ENCODE measurements at places on chromosomes 1 and 21.

DNA sequence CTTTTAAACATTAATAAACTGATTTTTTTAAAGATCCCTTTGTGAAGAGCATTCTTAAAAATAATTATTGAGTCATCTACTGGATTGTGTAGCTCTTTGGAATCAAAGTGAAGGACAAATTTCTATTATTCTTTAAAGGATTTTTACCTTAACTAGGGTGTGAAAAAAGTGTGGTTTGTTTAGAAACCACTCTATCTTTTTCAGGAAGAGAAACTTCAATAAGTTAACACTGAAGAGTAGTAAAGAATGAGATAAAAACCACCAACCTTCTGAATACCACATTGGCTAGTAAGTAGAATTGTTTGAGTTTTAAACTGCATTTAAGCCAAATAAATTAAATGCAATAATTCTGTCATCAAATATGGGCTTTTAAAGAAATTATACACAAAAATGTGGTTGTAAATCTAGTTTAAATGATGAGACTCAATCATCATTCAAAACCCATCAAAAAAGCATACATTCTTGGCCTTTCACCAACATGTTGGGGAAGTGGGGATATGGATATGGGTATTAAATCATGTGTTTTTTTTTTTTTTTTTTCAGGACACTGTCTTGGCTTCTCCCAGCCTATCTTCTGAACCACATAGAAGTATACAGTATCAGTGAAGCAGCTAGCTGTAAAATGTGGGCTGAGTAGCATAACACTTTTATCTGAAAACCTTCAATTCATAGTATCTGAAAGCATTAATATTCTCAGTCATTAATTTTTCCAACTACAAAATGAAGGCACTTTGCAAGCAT is 4.8 kb downstream of the S1PR1 start:
- no peak for DNase-seq

GRCh38 chr1:101709721-101710120 is 287.0 kb downstream of the OLFM3 start:
- no peak for DNase-seq

DNA sequence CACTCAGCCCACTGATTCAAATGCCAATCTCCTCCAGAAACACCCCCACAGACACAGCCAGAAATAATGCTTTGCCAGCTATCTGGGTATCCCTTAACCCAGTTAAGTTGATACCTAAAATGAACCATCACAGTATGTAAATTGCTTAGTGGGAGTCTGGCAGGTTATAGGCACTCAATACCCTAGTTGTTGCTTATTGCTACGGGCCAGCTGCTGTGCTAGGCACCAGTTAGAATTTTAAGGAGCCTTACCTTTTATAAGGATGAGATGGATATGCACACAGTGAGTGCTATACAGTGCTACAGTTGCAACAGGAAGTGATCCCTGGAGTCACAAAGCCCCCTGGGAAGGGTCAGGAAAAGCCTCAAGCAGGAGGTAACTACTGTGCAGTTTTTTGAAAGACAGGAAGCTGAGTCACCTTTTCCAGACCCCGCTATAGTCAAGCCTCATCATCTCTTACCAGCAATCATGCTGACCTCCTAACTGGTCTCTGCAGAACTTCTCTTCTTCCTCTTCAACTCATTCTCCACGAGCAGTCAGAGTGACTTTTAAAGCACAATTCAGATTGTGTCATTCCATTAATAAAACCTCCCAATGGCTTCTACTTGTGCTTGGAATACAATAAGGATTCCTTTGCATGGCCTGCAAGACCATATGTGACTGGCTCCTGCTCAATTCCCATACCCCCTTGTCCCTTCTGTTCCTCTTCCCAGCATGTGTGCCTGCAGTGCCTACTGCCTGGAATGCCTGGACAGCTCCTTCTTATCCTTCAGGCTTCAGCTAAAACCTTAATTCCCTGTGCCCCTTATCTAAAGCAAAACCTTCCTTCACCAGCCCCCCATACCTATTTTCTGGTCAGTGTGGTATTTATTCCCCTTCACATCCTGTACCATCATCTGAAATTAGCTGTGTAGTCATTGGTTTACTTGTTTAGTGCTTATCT is 10.4 kb upstream of the TLR5 start:
- DNase-seq: no peak

DNA sequence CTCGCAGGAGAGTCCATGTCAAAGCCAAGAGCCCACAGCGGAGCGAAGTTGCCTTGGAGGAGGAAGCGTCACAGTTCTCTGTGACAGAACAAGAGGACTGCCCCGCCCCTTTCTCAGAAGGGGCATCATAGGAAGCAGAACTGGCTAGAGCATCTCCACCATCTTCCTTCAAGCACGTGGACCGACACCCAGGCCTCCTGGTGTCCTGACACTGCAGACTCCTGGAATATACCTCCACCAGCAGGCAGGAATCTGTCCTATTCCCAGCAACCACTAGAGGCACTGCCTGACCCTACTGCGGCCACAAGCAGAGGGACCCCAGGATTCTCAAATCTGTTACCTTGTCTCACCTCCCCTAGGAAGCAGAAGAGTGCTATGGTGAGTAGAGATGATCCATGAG is 37.8 kb downstream of the GPA33 start:
- no peak for DNase-seq

DNA sequence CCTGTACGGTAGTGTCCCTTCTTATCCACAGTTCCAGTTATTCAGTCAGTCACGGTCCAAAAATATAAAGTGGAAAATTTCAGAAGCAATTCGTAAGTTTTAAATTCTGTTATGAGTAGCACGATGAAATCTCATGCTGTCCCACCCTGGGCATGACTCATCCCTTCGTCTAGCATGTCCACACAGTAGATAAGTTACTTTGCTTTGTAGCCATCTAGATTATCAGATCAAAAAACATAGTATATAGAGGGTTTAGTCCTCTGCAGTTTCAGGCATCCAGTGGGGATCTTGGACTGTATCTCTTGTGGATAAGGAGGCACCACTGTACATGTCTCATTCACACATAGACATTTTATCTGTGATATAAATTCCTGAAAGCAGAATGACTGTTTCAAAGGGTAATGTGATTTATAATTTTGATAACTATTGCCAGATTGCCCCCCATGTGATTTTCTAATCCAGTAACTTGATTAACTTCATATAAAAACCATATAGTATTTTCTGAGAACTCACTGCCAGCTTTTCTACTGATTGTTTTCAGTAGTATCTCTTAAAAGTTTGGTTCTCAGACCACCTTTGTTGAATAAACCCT is 143.3 kb downstream of the DYRK1A start:
- no peak for DNase-seq

GRCh38 chr1:63326473-63327380 is 4.4 kb downstream of the FOXD3 start:
- no peak for DNase-seq

DNA sequence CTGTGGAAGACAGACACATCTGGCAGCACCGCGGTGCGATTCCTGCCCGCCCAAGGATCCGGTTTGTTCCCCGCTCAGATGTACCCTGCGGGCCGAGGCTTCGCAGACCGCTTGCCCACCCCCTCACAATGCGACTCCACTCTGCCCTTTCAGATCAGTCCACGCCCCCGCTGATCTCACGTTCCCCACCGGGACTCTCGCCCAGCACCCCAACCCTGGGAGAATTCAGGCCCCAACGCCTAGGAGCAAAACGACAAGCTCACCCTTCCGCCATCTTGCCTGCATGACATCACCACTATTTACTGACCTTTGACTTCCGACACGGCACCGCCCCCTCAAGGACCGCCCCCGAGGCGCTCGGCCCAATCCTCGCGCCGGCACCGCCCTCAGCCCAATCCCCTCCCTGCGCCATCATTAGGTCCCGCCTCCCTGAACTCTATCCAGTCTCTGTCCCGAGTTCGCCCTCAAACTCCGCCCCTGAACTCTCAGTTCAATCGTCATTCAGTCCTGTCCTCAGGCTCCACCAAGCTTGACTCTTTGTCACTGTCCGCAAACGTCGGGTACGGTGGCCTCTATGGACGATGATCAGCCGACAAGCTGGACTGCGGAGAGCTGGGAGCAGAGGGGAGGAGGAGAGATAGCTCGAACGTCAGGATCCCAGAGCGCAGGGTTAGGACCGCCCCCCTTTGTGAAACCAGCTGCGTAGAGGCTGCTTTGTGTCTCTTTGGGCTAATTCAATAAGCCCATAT is at the start of gene BSDC1:
Gene BSDC1 (minus strand): TSS at position 301 of the 749 bp plus-strand sequence. CDS start 27 bp downstream, at position 274.
- peak; percentile 98 for DNase-seq

- DNase-seq: no peak
These were observed 264.2 kb downstream of the HMCN1 start for GRCh38 chr1:185998391-185998790.

DNA sequence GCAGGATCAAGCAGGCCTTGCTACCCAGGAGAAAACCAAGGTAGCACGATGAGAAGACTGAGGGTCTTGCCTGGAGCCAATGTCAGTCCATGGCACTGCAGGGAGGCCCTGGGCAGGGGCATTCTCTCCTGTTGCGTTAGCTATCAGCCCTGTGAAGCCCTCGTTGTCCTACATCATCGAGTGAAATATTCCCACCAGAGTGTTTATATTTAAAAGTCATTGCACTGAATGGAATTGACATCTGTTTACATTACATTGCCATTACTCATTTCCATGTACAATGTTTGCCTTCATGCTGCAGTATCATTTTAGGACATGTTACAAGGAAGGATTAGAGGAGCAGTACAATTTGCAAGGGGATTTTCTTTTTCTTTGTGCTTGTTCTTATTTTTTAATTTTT is 243.9 kb downstream of the KAZN start:
- DNase-seq: no peak

GRCh38 chr1:154446789-154447188 is 41.6 kb downstream of the IL6R start:
- no peak for DNase-seq

- no peak for DNase-seq
These were observed 288.0 kb downstream of the NFIA start for GRCh38 chr1:61370177-61370912.

DNA sequence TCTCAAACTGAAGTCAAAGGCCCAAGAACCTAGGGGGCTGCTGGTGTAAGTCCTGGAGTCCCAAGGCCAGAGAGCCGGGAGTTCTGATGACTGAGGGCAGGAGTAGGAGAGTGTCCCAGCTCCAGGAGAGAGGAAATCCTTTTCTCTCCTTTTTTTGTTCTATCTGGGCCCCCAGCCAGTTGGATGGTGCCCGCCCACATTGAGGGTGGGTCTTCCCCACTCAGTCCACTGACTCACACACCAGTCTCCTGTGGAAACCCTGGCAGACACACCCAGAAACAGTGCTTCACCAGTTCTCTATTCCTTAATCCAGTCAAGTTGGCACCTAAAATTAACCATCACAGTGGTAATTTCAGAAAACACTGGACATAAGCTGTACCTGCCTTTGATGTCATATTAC is 12.7 kb upstream of the WDR26 start:
- DNase-seq: no peak

DNA sequence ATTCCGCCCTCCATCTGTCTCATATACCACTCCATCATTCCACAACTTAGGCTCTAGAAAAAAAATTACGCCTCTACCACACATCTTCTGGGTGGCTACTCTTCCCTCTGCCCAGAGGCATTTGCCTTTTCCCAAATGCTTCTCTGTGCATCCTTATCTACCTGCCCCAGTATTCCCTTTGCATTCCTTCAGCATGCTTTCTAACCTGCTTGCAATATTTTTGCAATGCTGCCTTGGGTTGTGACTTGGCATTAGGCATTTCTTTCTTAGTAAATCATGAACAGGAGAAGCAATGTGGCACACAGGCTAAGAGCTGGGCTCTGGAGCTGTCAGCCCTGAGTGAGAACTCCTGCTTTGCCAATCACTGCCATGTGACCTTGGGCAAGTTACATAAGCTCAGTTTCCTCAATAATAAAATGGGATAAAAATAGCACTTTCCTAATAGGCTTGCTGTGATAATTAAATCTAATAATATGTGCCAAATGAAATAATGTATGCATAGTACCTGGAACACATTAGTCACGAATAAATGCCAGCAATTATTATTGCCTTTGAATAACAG is 276.0 kb downstream of the ASTN1 start:
- no peak for DNase-seq

GRCh38 chr1:231315887-231316286 is 21.8 kb downstream of the EXOC8 start:
- DNase-seq: peak; percentile 58

GRCh38 chr1:106534612-106535011 is 521.9 kb upstream of the PRMT6 start:
- DNase-seq: no peak

DNA sequence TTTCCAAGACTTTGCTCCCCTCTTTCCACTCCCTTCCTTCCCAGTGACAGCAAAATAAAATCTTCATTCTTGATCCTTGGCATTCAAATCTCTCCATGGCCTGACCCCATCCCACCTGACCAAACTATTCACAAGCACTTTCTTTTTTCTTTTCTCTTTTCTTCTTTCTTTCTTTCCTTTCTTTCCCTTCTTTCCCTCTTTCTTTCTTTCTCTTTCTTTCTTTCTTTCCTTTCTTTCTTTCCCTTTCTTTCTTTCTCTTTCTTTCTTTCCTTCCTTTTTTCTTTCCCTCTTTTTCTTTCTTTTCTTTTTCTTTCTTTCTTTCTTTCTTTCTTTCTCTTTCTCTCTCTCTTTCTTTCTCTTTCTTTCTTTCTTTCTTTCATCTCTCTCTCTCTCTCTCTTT is 207.1 kb downstream of the ADGRL2 start:
- DNase-seq: no peak

DNA sequence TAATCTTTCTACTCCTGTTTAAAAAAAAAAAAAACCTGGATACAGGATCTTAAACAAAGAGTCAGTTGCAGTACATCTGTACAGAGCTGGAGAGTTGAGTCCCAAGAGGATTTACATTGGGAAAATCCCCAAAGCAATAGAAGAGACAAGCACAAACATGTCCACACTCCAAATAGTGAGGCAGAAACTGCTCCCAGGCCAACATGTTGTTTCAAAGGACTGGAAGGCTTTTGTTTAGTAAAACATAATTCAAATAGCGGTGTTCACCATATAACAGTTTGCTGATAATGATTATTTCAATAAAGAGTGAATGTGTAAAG is 425.4 kb downstream of the ADGRL2 start:
- DNase-seq: no peak

DNA sequence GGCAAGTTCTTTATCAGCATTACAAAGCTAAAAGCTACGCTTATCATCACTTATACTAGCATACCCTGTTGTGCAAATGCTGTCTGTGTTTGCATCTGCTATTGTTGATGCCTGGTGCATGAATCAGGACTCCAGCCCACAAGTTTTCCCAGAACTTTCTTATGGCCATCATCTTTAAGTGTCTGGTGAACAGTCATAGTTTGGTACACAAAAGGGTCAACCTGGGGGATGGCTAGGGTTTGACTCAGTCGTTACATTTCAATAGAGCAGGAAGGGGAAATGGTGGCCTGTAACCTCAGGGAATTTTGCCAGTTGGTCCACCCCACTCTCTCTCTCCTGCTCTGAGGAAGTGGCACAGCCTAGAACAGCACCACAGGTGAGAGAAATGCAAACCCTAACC is 35.4 kb downstream of the SELL start:
- no peak for DNase-seq

- DNase-seq: no peak
These were observed 69.3 kb downstream of the SLC25A24 start for GRCh38 chr1:108130794-108131193.

DNA sequence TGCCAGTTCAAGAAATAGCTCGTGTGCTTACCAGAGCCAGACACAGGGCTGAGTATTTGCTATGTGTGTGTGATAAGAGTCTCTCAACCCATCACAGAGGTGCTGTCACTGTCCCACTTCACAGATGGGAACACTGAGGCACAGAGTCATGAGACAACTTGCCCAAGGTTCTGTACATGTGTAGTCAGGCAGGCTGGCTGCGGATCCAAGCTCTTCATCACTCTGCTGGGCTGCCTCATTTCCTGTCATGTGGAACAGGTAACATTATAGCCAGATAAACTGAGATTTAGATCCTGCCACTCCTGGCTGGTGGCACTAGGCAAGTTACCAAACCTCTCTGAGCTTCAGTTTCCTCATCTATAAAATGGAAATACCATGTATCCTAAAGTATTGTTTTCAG is 77.8 kb downstream of the ITPKB start:
- no peak for DNase-seq
